ENCODE measurements at places on chromosomes 1 and 21.

DNA sequence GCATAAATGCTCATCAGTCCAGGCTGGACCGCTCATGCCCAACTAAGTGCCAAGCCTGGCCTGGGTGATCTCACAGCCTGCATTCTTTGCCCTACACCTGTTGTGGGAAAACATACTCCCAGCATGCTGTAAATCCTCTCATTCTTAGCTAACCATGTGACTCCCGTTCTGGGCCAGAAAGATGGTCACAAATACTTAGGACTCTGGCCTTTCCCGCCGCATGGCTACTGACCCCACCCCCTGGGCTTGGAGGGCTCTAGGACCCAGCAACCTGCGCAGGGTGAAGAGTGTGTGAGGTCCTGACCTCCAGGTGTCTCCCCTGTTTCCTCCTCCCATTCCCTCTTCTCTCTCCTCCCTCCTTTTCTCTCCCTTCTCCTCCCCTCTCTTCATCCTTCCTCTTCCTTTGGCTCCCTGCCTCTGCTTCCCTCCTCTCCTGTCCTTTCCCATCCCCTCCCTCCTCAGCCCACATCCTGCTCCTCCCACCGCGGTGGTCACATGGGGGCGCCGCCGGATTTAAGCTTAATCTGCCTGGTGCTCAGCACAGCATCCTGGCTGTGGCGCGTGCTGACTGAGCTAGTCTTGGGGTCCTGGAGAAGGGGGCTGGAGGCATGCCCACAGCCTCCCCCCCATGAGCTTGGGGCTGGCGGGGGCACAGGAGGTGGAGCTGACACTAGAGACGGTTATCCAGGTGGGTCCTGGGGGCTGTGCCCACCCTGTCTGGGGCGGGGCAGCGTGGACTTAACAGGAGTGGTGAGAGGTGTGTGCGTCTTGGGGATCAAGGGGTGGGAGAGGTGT, at the start of gene CROCC:
CROCC (plus strand) TSS at position 541 of the 795 bp plus-strand sequence; CDS start at position 629, 88 bp downstream.
- DNase-seq, result no peak

DNA sequence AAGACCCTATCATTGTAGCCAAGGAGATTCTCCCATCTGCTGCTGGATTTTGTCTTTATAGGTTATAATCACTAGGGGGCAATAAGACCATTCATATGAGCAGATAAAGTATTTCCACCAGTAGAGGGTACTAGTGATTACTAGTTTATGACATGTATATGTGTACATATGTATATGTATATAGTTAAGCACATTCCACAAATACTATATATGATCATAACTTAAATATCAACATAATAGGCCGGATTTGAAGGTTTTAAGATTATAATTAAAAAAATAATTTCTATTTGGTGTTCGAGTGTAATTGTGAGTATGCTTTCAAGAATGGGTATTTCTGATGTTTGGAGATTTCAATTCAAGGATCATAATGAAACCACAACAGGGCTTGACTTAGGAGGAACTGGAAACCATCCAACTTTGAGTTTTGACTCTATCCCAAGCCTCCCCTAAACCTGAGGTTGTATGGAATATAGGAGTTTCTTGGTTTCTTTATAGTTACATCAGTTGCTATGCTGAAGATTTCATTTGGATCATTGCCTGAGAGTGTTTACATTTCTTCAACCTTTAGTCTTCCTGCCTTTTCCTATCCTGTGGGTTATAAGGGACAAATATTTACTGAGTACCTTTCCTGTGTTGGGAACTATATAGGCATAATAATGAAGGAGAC, 16.9 kb downstream of the TCEANC2 start:
- no peak for DNase-seq

DNA sequence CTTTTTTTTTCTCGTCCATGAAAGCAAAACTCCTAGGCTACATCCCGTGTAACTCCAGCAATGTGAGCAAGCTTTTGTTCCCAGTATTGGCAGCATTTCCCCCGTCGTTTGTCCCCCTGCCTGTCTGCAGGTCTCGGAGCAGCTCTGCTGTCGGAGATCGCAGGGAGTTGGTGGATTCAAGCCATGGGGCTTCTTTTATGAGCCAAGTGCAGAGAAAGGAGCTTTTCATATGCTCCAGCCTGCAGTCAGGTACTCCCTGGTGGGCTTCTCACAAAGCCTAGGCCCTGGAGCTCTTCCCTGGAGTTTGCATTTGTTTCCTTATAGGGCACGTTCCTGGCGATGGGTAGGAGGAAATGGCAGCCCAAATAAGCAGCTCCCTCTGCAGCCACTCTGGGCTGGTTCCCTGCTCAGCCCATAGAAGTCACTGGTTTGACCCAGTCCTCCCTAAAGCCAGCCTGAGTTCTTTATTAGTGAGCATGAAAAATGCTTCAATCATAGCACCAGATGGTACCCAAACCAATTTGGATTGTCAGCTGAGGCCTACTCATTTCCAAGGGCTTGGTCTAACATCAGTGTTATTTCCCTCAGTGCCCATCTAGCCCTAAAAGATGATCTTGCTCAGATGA, 78.3 kb downstream of the NUF2 start:
- no peak for DNase-seq

DNA sequence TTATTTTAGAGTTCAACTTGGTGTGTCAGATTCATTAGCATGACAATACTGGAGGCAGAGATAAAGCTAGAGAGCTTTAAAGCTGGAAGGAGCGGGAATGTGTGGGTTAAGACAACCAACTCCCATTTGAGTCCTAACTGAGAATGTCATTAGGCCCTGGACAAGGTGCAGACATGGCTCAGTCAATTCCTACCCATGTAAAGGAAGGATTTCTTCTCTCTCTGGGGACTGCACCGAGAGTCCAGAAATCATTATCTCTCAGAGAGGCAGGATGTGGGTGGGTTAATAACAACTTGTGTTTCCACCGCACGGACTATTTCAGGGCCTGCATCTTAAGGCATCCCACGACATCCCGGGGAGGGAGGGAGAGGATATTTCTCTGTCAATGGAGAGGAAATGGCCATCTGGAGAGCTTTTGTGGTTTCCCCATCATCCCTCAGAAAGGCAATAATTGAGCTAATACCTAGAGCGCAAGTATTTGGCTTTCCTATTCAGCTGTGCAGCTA, 46.7 kb upstream of the SARS1 start:
- no peak for DNase-seq

- no peak for DNase-seq
These were observed 1.9 kb downstream of the TMEM53 start for GRCh38 chr1:44672254-44672955.

- no peak for DNase-seq
These were observed 28.5 kb upstream of the ANGPTL1 start for GRCh38 chr1:178899402-178899801.

- no peak for DNase-seq
These were observed 397.4 kb downstream of the PTPRU start for GRCh38 chr1:29633771-29634170.

DNA sequence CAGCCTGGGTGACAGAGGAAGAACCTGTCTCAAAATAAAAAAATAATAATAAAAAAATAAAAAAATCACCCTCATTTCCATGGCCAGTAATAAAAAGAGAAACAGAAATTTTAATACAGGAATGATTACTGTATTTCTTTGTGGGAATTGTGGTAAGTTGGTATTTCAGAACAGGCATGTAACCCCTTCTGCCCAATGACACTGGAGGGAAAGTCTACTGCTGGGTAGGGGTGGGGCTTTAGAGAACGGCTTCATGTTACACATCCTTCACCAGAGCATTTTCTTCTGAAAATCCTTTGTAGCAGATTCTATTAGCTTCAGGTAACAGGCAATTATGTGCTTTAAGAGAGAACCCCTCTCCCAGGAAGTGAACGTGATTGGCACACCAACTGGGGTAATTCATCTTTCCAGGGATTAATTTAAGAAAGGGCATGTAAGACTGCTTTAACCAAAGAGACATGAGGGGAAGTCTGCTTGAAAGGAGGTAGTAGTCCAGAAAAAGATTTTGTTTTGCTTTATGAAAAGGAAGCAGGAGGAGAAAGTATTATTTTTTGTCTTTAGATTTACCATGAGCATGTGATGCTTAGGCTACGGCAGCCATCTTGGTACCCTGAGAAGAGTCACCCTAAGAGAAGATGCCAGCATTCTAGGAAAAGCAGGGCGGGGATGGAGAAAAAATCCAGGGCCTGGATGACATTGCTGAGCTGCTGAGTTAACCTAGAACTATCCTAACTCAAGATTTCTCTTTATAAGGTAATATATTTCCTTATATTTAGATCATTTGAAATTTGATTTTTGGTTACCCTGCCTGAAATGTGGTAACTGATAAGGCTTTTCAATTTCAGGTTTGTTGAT, 57.7 kb upstream of the DPT start:
- no peak for DNase-seq

DNA sequence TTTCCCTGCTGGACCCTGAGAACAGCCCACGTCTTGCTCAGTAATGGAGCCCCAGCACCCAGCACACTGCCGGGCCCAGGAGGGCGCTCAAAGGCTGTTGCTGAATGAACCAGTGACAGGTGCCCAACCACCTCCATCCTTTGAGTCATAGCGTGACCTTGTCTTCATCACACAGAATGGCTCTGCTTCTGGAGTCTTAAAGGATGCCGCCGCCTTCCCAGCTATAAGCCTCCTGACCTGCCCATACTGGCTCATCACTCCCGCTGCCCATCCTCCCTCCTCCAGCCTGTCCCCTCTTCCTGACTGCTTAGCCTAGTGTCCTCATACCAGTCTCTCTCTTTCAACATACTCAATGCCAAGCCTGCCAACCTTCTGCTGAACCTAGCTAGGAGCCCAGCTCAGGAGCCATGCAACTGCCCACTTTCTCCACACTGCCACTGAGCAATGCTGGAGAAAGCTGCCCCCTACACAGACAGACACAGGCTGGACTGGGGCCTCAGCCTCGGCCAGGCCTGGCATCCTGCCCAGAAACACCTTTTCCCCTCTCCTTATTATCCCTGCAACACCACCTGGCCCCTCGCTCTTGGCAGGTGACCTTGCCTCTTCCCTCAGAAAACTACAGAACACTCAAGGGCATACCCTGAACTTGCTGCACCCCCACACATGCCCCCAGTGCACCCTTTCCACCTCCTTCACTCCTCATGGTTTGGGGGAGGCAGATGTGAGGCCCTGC, 14.1 kb downstream of the TTC39A start:
- no peak for DNase-seq

- no peak for DNase-seq
These were observed 46.7 kb downstream of the TRABD2B start for GRCh38 chr1:47950471-47950870.

DNA sequence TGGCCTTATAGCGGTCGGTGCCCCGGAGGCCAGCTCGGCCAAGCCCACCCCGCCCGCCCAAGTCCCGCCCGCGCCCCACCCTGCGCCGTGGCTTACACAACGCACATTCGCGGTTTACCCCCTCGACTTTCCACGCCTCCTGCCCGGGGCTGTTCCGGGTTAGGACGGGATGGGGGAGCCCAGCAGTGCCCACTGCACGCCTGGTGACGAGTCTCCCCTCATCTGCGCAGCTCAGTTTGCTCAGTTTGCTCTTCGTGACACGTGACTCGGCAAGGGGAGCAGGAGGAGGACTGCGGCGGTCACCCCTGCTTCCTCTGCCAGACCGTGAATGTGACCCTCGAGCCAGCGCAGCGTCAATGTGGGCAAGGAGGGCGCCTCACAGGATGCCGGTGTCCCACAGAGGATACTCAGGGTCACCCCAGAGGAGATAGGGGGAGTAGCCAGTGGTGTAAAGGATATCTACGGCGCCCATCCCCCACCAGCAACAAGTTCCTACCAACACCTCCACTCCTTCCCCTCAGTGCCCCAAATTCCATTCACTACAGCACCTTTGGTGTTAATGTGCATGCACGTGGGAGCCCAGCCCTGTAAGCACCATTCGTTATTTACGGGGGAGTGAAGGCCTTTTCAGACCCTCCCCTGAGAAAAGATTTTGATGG, 350 bp upstream of the S100A6 start:
- DNase-seq, result peak; percentile 72

GRCh38 chr1:116826818-116827606, 72.8 kb downstream of the CD2 start:
- DNase-seq, result peak; percentile 51

- DNase-seq, result no peak
These were observed 167.2 kb downstream of the RUNX1 start for GRCh38 chr21:34881839-34882371.

GRCh38 chr1:38997034-38997900, 6.2 kb downstream of the AKIRIN1 start:
- no peak for DNase-seq

DNA sequence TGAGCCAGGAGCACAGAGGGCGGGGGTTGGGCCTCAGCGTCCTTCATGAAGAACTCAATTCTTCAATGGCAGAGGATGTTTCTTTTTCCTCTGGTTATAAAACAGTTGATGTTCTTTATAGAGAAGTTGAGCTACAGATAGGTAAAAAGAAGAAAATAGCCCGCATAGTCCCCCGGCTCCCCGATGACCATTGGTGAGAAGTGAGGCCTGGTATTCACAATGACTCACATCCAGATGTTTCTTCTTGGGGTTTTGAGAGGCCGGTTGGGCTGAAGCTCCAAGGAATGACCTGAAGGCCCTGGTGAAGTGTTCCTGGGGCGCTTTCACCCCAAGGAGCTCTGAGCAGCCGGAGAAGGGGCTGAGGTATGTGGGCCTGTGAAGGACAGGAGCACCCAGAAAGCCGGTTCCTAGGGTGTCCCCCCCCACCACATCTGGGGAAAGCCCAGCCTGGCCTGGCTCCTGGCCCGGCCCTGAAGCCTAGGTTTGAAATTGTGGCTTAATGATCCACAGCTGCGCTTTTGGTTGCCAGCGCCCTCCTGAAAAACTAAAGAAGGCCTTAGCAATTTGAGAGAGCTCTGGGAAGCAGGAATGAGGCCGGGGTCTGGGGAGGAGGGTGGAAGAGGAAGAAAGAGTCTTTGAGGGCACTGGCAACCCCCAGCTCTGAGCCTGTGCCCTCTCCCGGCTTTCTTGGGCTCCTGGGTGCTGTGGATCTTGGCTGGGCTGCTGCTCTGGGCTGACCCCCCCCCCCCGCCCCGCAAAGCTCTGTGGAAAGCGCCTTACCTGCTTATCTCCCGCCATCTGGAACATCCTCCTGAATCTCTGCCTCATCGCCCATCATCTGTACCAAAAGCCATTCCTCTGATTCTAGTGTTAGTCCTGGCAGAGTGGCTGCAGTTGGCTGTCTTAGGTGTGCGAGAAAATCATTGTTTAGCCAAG, 444.7 kb downstream of the CAMTA1 start:
- no peak for DNase-seq

- no peak for DNase-seq
These were observed 145.7 kb upstream of the VAMP3 start for GRCh38 chr1:7625401-7625800.

GRCh38 chr1:109538827-109539555, 681 bp upstream of the GPR61 start:
- DNase-seq, result no peak
